ENCODE measurements at places on chromosomes 16 and 17. TPM values are rescaled to one million over a fixed set of nuclear protein-coding genes. Genes with fewer than 3 reads are reported as not detected.

Gene PARN
- 37.2 TPM for total RNA-seq

Gene RPH3AL
- 2.4 TPM for total RNA-seq

Gene ZNF469
- total RNA-seq, result 7.0 TPM

Gene NOB1
- 27.0 TPM for total RNA-seq

Gene C17orf113
- total RNA-seq, result 0.49 TPM

Gene NPW
- not detected for total RNA-seq

Gene SPATA2L
- 22.7 TPM for total RNA-seq

Gene GLG1
- 119 TPM for total RNA-seq

Gene TEPSIN
- total RNA-seq, result 3.4 TPM

Gene CACNG1
- total RNA-seq, result not detected

Gene CRHR1
- not detected for total RNA-seq

Gene ZPBP2
- total RNA-seq, result not detected

All from fibroblast of the aortic adventitia (primary cell).